ENCODE measurements at places on chromosomes 3 and 15.
A peak's percentile ranks its signal among the peaks of the same experiment; 100 is the strongest.

- DNase-seq: no peak
These were observed 182.2 kb downstream of the RPLP1 start for GRCh38 chr15:69634860-69635259.

- no peak for DNase-seq
These were observed 43.0 kb downstream of the ABHD5 start for GRCh38 chr3:43733459-43734384.

GRCh38 chr3:54349691-54350090 lies 227.3 kb downstream of the CACNA2D3 start:
- DNase-seq: no peak

GRCh38 chr3:99071096-99071495 lies 169.6 kb upstream of the DCBLD2 start:
- no peak for DNase-seq

GRCh38 chr15:44427756-44428724 lies 611 bp downstream of the CTDSPL2 start:
- peak; percentile 5 for DNase-seq

DNA sequence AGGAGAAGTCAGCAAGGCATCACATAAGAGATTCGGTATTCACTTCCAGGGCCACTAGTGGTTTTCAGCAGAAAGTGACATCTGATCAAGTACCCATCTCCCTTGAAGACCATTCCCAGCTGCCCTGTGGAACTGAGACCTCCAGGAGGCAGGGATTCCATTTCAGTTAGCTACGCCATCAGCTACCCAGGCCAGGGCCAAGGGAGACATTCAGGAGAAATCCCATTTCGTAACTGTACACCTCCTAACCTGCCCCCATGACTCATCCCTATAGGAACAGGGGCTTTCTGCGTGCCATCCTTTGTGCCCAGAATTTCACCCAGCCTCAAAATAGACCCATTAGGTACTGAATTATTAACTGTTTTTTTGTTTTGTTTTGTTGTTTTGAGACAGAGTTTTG lies 24.7 kb downstream of the SPATA12 start:
- DNase-seq: no peak

DNA sequence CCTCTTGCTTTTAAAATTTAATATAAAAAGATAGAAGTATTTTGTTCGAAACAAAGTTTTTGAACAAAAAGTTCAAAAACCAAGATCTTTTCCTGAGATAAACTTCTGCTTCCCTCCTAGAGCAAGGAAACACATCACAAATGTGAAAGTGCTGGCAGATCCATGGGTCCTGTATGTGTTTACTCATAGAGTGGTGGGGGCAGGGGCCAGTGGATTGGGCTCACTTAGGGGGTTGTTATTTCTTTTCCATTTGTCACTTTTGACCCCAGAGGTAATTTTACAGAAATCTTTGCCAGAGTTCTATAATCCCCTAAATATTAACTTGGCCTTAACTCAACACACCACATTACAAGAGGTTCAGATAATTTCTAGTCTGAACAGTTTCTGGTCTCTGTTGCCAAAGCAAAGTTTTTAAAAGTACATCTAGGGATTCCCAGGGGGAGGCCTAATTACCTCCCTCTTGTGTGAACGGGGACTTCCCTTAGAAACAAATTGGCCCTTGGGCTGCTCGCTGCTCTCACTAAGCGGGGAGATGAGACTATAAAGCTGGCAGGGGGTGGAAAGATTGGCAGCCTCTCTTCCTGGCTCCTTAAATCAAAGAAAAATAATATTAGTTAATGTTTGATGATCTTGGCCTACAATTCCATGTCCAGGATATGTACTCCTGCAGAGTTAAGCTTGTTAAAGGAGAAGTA lies 66.8 kb upstream of the PTX3 start:
- DNase-seq: no peak

DNA sequence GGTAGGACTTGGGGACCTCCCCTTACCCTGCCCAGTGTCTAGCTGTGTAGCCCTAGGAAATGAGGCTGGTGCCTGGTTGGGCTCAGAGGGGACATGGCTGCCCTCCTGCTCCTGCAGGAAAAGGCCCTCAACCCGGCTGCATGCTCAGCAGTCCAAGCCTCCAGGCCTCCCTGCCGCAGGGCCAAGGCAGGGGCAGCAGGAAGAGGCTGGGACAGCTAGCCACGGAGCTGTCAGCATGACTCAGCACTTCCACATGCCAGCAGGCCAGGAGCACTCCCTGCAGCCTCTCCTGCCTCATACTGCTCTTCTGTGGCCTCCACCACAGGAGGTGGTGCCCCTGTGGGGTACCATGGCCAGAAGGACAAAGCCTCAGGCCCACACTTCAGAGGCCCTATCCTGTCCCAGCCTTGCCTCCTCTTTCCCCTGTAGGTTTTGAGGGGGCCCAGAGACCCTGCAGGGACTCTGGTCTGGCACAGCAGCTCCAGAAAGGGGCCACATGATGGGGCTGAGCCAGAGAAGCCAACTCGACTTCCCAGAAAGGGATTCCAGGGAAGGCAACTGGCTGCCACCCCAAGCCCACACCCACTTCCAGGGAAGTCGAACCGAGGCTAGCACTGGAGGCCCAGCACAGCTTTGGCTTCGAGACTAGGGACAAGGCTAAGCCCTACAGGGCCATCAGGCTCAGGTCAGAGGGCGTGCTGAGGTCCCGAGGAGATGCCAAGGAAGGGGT lies 19.5 kb downstream of the TKT start:
- no peak for DNase-seq

DNA sequence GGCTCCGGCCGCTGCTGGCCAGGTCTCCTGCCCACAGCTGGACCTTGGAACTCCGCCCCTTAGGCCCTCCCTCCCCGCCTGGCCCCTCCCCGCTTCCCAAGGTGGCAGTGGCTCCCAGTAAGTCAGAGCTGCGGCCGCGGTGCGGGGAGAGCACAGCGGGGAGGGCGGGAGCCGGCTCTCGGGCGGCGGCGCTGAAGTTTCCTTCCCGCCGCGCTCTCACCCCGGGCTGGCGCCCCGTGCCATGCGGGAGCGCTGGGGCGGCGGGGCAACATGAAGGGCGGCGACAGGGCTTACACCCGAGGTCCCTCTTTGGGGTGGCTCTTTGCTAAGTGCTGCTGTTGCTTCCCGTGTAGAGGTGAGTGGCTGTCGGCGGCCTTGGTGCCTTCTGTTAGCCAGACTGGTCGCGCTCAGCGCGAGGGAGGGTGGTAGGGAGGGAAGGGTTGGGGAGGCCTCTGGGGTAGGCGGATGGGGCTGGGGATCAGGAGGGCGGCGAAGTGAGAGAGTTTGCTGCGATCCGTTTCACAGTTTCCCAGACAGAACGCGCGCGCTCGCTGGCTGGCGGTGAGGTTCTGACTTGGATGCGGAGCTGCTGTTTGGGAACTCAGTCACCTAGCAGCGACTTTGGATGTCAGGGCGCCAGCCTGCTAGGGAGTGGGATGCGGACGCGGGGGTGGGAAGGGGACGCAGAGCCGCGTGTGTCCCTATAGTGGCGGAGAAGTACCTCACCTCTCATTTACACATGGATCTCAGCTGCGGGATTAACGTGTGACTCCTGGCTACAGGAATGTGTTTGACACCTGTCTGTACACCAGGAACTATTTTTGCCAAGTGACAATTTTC lies 145.5 kb upstream of the UMPS start:
- DNase-seq: no peak

GRCh38 chr3:128806588-128806987 lies 72.8 kb upstream of the ACAD9 start:
- no peak for DNase-seq

- DNase-seq: no peak
These were observed 87.3 kb downstream of the CHRD start for GRCh38 chr3:184467171-184467570.

DNA sequence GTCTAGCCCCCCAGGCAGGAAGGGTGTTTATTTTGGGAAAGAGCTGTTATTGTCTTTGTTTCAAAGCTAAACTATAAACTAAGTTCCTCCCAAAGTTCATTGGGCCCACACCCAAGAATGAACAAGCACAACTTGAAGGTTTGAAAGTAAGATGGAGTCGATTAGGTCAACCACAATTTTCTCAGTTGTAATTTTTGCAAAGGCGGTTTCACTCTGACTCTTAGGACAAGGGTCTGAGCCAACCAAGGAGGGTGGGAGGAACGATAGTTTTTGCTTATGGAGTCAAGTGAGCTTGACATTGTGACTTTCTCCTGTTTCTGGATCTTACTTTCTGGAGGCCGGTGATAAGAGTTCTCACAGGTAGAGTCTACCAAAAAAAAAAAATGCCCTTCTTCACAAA lies 5.8 kb upstream of the ZNF770 start:
- DNase-seq: peak; percentile 95

- DNase-seq: no peak
These were observed 619 bp upstream of the CMTM8 start for GRCh38 chr3:32237670-32238452.

- DNase-seq: no peak
These were observed 130.2 kb upstream of the ANKRD28 start for GRCh38 chr3:15927969-15928368.

DNA sequence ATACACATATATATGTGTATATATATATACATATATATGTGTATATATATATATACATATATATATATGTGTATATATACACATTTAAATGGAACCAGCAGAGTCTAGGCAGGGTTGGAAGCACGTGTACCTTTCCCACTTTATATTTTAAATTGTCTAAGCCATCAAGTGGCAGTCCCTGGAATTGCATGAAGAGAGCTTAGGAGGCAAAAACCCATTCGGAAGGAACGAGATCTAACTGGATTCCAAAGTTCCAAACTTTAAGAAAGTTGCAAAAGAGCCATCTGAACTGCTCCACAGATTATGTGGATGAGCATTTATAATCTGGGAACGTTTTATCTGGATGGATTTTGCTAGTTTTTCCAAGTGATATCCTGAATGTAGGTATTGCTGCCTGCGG lies 186.5 kb downstream of the FOXP1 start:
- no peak for DNase-seq

DNA sequence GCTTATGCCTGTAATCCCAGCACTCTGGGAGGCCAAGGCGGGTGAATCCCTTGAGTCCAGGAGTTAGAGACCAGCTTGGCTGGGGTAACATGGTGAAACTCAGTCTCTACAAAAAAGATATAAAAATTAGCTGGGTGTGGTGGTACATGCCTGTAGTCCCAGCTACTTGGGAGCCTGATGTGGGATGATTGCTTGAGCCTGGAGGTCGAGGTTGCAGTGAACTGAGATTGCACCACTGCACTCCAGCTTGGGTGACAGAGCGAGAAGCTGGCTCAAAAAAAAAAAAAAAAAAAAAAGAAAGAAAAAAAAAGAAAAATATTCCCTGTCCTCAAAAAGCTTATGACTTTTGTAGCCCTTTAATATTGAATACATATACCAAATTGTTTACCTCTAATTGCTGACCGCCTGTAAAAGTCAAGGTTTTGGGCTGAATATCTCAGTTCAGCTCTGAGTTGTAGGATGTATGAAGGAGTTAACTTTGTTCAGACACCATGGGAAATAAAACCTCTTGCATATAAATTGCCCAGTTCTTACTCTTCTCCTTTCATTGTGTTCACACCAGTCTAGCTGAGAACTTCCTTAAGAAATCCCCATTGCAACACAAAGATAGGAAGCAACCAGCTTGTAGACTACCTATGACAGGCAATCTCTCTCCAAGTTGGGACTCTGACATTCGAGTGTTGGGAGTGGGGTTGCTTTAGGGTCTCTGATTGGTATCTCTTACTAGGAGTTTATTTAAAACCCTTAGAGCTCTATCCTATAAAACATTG lies 97.6 kb upstream of the RASGRP1 start:
- no peak for DNase-seq

DNA sequence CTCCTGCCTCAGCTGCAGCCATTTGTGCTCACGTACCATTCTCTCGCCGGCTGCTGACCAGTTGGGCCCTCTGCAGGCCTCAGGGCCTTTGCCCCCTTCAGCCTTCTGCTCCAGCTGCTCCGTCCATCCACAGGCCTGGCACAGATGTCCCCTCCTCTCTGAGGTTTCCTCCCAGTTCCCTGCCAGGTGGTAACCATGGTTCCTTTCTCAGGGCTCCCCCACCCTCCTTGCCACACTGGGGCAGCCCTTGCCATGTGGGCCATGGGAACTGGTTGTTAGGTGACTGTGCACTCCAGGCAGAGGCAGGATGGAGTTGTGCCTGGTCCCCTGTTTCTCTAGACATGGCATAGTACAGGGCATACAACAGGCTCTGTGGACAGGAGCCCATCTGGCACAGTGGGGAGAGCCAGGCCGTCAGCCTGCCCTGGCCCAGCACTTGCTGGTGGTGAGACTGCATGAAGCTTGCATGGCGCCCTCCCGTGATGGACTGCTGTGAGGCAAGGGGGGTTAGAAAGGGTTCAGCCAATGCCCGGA lies 148.9 kb downstream of the DNAJB8 start:
- DNase-seq: no peak

DNA sequence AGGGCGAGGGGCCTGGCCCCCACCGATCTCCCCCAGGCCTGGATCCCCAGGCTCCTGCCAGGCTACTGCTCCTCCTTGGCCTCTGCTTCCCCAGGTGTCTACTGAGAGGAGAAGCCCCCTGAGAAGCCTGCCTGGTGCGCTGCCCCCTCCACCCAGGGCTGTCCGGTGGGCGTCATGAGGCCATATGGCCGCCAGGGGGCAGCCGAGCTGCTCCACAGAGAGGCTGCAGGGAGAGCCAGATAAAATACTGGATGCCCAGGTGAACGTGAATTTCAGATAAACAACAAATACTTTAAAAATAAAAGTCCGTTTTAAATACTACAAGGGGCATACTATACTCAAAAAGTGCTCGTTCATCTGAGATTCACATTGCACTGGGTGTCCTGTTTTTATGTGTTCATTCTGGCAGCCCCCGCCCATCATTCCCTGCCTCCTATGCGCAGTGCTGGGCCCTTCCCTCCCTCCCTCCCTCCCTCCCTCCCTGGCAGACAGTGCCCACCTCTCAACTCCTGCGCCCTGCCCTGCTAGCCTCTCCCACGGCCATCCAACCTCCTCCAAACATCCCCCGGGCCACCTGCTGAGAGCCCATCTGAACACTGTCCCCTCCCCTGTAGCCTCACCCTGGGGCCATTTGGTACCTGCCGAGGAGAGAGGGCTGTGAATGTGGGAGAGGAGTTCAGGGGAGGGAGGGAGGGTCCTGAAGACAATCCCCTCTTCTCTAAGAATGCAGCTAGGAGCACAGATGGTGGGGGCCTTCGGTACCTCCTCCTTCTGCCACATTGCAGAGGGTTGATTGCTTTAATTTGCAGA lies 29.6 kb downstream of the PSTPIP1 start:
- DNase-seq: no peak

DNA sequence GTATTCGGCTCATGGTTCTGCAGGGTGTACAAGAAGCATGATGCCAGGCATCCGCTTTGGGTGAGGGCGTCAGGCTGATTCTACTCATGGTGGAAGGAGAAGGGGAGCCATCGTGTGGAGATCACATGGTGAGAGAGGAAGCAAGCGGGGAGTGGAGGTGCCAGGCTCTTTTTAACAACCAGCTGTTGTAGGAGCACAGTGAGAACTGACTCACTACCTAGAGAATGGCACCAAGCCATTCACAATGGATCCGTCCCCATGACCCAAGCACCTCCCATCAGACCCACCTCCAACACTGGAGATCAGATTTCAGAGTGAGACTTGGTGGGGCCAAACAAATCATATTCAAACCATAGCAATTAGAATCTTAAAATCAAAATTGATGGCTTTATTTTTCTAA lies 259.8 kb upstream of the CTDSPL start:
- DNase-seq: no peak

GRCh38 chr3:63963496-63963895 lies 51.3 kb upstream of the SCAANT1 start:
- no peak for DNase-seq

GRCh38 chr15:25246641-25247406 lies 192.0 kb downstream of the UBE3A start:
- DNase-seq: no peak

GRCh38 chr3:146162561-146162960 lies 1.6 kb upstream of the PLOD2 start:
- DNase-seq: no peak
